ENCODE measurements at places on chromosomes 6 and 20.

DNA sequence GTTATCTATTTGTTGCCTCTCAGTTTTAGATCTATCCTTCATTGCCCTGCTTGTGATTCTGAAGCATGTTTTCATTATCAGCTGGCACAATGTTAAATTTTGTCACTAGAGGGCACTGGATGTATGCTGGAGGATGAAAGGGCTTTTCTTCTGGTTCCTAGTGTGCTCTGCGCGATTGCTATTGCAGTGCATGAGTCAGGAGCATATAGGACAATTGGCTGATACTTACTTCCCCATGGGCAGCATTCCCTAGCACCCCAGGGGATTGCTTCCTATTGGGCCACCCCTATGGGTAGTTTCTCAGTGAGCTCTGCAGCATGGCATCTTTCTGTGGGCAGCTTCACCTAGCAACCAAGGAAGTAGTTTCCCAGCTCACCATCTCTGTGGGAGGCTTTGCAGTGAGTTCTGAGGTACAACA, 280.3 kb upstream of the SYNCRIP start:
- peak; percentile 3 for DNase-seq

DNA sequence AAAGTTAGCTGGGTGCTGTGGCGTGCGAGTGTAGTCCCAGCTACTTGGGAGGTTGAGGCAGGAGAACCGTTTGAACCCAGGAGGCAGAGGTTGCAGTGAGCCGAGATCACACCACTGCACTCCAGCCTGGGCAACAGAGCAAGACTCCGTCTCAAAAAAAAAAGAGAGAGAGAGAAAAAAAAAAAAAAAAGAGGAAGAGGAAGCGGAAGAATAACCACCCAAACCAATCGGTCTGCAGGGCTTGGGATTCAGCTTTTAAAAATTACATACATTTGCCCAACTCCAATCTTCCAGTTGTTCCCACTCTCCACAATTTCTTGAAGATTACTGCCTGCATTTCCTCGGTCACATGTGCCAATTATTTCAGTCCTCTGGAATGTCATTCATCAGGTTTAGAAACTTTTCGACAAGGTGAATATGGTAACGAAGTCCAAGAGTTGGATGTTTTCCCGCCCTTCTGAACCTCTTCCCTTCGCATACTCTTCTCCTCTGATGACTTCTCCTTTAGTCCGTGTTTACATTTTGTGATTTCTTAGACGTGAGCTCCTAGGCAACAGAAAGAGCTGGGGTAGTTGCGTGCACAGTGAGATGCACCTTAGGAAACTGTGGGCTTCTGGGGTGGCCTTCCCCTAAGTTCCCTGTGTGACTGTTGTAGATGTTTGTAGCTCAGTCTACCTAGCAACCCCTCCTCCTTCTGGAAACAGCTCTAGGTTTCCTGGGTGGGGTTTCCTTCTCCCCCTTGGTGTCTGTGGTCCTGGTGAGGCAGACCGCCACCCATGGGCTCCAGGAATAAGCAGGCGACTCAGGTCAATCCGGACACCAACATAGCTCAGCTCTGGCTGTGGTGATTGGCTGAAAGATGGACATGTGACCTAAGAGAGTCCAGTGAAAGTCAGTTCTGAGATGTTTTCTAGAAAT, 63.0 kb upstream of the NCOA3 start:
- no peak for DNase-seq

GRCh38 chr6:12333128-12333527, 43.0 kb downstream of the EDN1 start:
- no peak for DNase-seq

GRCh38 chr6:62999796-63000195, 211.5 kb upstream of the FKBP1C start:
- DNase-seq = no peak

GRCh38 chr6:33802186-33802958, 1.4 kb downstream of the MLN start:
- no peak for DNase-seq

DNA sequence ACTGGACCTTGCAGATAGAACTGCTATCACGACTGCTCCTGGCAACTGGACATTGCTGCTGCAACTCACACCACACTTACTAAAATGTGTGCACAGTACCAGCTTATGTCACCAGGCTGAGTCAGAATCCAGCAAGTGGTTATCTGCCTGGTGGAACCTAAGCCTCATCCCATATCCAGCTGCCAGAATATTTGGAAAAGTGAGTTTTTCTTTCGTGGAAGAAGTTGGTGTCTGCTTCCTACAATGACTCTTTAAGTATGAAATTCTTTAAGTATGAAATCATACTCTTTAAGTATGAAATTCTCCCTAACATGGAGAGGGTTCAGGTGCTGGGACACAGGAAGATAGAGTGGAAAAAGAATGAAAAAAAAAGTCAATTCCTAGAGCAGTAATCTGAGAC, 16.4 kb upstream of the POLR1H start:
- DNase-seq = no peak

- DNase-seq = no peak
Measured at GRCh38 chr6:100724222-100724621, 156.9 kb downstream of the ASCC3 start.

GRCh38 chr6:16446273-16446672, 207.9 kb downstream of the GMPR start:
- DNase-seq = no peak

DNA sequence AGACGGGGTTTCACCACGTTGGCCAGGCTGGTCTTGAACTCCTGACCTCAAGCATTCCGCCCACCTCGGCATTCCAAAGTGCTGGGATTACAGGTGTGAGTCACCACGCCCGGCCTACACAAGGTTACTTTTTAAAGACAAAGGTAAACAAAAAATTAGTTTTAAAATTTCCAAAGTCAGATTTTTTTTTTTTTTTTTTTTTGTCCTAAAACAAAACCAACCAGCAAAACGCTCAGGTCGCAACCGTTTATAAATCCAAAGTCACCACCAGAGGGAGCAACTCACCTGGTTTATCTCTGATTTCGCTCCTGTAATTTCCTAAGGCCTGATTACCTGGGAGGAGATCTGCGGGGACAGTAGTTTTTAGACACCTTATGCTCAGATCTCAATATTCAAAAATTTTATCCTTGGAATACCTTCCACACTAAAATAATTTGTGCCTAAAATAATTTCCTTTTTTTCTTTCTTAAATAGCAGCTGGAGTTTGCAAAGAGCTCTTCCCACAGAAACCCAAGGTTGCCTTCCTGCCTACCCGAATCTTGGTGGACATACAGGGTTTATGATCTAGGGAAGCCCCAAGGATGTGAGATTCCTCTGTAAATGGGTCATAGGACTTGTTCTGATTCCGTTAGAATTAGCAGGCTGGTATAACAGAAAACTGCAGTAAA, 19.8 kb upstream of the TREM1 start:
- peak; percentile 61 for DNase-seq

DNA sequence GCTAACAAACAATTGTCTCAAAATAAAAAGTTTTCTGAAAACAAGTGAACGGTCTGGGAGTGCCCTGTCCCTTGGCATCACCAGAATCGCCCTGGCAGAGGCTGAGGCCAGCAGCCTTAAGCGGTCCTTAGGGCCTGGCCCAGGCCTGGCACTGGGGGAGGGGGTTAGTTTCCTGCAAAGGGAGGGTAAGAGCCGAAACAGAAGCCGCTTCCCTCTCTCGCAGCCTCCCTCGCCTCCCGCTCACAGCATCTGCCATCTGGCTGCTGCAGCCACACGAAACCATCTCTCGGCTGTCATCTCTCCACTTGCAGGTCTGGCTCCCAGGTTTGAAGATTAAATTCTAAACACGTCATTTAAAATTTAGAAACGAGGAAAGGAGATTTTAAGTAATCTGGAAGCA, 31.5 kb downstream of the PMEPA1 start:
- DNase-seq = no peak

GRCh38 chr6:52741872-52742271, 21.4 kb downstream of the GSTA2 start:
- no peak for DNase-seq

All from NCI-H510A (cell line).